ENCODE measurements at places on chromosomes 7 and 10. TPM values are rescaled to one million over a fixed set of nuclear protein-coding genes. Genes with fewer than 3 reads are reported as not detected.

KMT2E gene
- total RNA-seq: 55.5 TPM

C10orf67 gene
- 0.04 TPM for total RNA-seq

TCAF2 gene
- 9.4 TPM for total RNA-seq

CTAGE15 gene
- 0.13 TPM for total RNA-seq

ZNF425 gene
- 3.4 TPM for total RNA-seq

VGF gene
- total RNA-seq: not detected

CUBN gene
- total RNA-seq: 2.0 TPM

LEP gene
- total RNA-seq: not detected

GRM3 gene
- total RNA-seq: 0.04 TPM

RGS10 gene
- 47.6 TPM for total RNA-seq

C10orf95 gene
- not detected for total RNA-seq

DNAH11 gene
- 0.13 TPM for total RNA-seq

CRHR2 gene
- total RNA-seq: 0.40 TPM

PRTFDC1 gene
- 14.0 TPM for total RNA-seq

SLC18A2 gene
- total RNA-seq: 0.35 TPM

RARRES2 gene
- total RNA-seq: 43.4 TPM

GOLGA7B gene
- 0.04 TPM for total RNA-seq

PAX4 gene
- not detected for total RNA-seq

GATA3 gene
- 0.18 TPM for total RNA-seq

PIP gene
- not detected for total RNA-seq

RHOBTB1 gene
- 31.9 TPM for total RNA-seq

RASA4 gene
- 13.7 TPM for total RNA-seq

AP3M1 gene
- total RNA-seq: 28.4 TPM

HYAL4 gene
- total RNA-seq: 0.09 TPM

NODAL gene
- 0.04 TPM for total RNA-seq

SPDYE1 gene
- not detected for total RNA-seq

DPYSL4 gene
- 1.3 TPM for total RNA-seq

CCL24 gene
- 0.13 TPM for total RNA-seq

AKR1C4 gene
- not detected for total RNA-seq

NUTM2B gene
- total RNA-seq: 0.75 TPM

PRPS1L1 gene
- total RNA-seq: not detected

SYT15B gene
- total RNA-seq: 0.27 TPM

SLC18A3 gene
- not detected for total RNA-seq

TYSND1 gene
- 4.6 TPM for total RNA-seq

GTF2IRD1 gene
- total RNA-seq: 12.5 TPM

SFRP4 gene
- total RNA-seq: 55.4 TPM

STAG3 gene
- total RNA-seq: 1.6 TPM

CRCP gene
- 25.2 TPM for total RNA-seq

SPDYE2 gene
- total RNA-seq: 0.04 TPM

ELMO1 gene
- total RNA-seq: 23.8 TPM

CCDC71L gene
- total RNA-seq: 3.6 TPM

DRGX gene
- not detected for total RNA-seq

CLRN3 gene
- 0.09 TPM for total RNA-seq

PPP1R17 gene
- total RNA-seq: not detected

ABI1 gene
- total RNA-seq: 46.0 TPM

SLC26A3 gene
- total RNA-seq: not detected

BTBD16 gene
- total RNA-seq: 0.27 TPM

DUSP5 gene
- 2.0 TPM for total RNA-seq

KCNIP2 gene
- 2.0 TPM for total RNA-seq

ZNF775 gene
- total RNA-seq: 6.2 TPM

PRF1 gene
- total RNA-seq: 0.53 TPM

CLDN4 gene
- 0.27 TPM for total RNA-seq

LRRC4 gene
- 2.0 TPM for total RNA-seq

LRRD1 gene
- total RNA-seq: 0.31 TPM

ETV1 gene
- 15.8 TPM for total RNA-seq

SKIDA1 gene
- total RNA-seq: 2.6 TPM

CPN1 gene
- 0.09 TPM for total RNA-seq

All from muscle of leg (tissue), 16 donors.